ENCODE measurements at places on chromosomes 2 and 18.
A peak's percentile ranks its signal among the peaks of the same experiment; 100 is the strongest.

DNA sequence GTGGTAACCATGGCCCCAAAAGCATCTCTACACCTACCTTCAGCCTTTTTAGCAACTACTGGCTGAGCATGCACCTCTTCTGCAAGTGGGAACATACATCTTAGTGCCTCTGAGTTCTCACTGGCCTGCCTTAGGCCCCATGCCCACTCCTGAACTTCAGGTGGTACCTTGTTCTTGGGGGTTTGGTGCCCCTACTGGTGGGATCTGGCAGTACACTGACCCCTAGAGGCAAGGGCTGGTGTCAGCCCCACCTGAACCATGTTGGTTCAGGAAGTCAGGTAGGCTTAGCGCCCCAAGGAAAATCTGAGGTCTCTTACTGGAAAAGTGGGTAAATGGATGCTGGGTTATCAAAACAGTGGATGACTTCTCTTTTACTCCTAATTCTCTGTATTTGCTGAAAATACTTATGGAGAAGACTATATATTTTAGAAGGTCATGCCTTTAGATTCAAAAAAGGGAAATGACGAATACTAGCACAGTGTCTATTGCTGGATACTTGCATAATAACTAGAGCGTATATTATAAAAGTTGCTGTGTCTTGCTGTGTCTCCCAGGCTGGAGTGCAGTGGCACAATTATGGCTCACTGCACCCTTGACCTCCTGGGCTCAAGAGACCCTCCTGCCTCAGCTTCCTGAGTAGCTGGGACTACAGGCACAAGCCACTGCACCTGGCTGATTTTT, 84.6 kb downstream of the RAB31 start:
- DNase-seq: peak; percentile 6

GRCh38 chr2:195769975-195770374, 112.9 kb downstream of the SLC39A10 start:
- DNase-seq: no peak

GRCh38 chr2:216673021-216673420, 22.3 kb downstream of the IGFBP5 start:
- DNase-seq: no peak

DNA sequence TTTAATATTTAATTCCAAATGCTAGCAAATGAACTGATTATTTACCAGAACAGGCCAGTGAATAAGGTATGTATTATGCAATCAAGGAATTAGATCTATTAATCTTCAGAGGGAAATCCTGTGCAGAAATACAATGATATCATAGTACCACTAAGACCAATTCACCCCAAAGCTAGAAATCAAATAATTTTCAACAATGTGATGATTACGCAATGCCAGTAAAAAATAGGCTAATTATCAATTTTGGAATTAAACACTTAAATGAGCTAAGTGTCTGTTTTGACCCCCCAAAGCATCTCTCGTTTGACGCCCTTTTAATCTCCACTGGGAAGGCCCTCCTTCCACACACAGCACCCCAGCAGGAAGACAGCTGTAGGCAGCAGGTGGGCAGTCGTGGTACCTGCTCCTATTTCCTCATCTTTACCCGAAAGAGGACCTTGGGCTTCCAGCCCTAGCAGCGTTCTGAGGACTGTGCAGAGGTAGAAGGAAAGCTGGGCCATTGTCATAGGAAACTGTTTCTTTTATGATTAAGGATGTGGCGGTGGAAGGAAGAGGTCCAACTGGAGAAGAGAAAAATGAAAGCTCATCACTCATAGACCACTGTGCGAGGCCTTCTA, 84.7 kb downstream of the MBP start:
- no peak for DNase-seq

DNA sequence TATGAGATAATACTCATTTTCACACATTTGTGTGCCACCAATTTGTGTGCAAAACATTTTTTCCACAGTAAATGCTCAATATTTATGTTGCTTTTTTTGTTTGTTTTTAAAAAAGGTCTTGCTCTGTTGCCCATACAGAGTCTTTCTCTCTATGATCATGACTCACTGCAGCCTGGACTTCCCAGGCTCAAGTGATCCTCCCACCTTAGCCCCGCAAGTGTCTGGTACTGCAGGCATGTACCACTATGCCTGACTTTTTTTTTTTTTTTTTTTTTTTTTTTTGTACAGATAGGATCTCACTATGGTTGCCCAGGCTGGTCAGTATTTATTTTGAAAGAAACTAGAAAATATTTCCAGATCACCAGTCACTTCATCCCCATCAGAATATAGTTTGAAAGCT, 297.8 kb upstream of the GYPC start:
- DNase-seq: no peak

DNA sequence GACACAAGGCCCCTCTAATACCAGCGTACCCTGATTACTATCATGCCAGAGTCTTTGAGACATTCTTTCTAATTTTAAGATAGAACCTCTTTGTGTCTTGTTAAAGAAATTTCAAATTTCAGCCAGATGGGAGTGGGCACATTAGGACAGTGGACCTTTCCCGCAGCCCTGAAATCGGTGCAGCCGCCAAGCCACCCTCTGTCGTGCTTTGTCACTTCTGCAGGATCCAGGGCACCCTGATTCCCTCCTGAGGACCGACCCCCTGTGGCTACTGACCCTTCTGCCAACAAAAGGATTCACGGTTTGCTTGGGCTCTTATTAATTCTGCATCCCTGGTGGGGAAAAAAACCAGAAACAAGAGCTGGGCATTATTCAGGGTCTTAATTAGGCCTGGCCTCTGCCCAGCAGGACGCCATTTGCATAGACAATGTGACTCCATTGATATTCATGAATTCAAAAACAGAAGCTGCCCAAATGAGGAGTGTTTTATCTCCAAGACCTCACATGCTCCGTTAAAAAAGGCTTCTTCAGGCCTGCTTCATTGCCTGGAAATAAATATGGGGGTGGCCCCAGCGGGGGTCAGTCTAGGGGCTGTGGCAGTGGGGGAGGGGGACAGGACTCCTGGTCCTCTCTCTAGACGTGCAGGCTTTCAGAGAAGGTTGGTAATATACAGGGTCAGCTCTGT, 116.9 kb downstream of the ALPK2 start:
- DNase-seq: no peak

GRCh38 chr2:45394216-45394615, 216.9 kb downstream of the SRBD1 start:
- no peak for DNase-seq

GRCh38 chr2:10796703-10797102, 15.9 kb downstream of the PDIA6 start:
- no peak for DNase-seq

DNA sequence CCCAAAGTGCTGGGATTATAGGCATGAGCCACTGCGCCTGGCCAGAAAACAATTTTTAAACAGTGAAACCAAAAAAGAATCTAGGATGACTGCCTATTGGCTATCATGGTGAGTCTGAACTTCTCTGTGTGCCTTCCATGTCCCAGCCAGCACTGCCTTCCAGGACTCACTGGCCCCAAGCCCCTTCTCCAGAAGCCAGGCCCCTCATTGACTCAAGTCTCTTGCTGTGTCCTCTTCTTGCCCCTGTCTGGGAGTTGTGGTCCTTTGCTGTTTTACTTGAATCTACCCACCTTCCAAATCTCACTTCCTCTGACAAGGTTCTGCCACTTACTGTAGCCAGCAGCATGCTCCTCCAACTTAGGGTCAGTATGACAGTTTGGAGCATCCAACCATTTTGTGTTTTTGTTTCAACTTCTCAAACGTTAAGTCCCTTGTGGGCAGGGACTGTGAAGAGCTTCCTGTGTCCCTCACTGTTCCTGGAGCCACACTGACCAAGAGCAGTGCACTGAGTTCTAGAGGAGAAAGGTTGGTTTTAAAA, 41.7 kb downstream of the ST3GAL5 start:
- no peak for DNase-seq

DNA sequence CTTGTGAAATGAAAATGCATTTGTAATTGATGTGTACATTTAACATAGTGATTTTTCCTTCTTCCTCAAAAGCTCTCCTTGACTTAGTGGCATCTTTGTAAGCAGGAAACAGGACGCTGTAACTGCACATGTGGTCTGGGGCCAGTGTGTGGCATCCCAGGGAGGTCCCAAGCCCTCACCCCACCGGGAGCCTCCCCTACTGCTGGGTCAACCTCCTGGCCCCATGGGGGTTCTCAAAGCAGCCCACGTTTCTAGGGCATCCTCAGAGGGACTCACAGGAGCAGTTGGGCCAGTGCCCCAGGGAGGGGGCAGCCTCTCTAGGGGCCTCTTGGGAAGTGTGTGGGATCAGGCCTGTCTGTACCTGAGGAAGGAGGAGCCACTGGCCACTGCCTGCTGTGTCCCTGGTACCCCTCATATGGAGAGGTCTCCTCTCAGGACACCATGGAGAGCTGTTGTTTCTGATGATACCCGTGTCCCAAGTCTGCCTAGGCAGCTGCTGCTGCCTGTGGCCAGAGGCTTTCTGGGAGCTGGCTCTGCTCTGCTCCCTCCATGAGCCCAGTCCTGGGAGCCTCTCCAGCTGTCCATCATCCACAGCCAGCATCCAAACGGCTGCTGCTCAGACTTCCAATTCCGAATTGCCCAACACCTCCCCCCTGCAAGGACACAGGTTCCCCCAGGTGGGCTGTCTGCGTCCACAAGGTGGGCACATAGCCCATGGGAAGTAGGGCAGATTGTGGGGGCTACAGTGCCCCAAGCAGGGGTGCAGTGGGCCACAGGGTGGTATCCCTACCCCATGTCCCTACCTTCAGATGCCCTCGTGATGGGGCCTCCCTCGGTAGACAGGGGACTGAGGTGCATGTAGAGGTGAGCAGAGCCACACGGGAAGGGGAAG, 13.4 kb downstream of the ARHGEF4 start:
- DNase-seq: no peak

GRCh38 chr18:79396431-79397246, 909 bp downstream of the NFATC1 start:
- DNase-seq: no peak

DNA sequence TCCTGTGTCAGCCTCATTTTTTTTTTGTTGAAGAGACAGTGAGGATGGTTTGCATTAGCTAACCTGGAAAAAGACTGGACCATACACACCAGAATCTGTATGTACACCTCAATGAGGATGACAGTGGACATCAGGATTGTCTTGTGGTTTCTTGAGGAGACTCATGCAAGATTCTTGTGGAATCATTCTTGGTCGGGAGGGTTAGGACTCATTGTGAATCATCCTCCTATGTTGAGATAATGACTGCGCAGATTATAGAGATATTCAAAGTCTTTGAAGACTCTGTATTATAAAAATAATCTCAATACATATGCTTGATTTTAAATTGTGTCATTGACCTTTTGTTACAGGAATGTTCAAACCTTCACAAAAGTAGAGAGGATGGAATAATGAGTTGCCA, 49.1 kb upstream of the DOCK10 start:
- no peak for DNase-seq

DNA sequence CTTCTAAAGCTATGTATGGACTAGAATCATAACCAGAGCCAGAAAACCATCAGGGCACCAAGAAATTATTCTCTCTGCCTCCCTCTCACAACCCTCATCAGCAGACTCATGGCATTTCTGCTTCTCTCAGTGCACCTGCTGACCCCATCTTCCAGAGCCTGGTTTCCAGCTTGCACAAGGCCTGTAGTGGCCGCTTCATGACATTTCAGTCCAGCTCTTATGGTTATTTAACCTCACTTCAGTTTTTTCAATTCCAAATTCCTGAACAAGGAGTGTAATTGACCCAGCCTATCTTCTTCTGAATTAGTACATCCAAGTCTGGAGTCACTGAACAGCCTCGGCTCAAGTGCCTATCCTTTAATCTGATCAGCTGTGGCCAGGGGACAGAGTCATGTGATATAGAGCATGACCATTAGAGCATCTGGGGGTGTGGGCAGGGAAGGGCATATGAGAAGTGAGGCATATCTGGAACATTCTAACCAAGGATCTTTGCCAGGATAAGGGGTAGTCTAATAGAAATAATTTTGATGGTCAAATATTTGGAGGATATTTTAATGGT, 97.2 kb upstream of the TMEM17 start:
- no peak for DNase-seq

DNA sequence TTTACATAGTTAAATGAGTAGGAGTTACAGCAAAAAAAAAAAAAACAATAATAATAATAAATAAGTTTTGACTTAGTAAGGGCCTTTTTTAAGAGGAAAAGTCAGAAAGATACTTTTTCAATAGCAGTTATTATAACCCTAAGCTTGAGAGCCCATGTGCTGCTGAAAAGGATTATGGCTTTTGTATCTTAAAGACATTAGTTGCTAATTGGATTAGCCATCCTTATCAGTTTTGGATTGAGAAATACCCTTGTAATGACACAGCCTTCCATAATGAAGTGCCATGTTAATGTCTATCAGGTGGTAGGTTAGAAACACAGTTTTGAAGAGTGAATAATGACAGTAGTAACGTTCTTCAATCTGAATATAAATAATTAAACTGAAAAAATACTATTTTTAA, 554.0 kb downstream of the RIT2 start:
- no peak for DNase-seq

DNA sequence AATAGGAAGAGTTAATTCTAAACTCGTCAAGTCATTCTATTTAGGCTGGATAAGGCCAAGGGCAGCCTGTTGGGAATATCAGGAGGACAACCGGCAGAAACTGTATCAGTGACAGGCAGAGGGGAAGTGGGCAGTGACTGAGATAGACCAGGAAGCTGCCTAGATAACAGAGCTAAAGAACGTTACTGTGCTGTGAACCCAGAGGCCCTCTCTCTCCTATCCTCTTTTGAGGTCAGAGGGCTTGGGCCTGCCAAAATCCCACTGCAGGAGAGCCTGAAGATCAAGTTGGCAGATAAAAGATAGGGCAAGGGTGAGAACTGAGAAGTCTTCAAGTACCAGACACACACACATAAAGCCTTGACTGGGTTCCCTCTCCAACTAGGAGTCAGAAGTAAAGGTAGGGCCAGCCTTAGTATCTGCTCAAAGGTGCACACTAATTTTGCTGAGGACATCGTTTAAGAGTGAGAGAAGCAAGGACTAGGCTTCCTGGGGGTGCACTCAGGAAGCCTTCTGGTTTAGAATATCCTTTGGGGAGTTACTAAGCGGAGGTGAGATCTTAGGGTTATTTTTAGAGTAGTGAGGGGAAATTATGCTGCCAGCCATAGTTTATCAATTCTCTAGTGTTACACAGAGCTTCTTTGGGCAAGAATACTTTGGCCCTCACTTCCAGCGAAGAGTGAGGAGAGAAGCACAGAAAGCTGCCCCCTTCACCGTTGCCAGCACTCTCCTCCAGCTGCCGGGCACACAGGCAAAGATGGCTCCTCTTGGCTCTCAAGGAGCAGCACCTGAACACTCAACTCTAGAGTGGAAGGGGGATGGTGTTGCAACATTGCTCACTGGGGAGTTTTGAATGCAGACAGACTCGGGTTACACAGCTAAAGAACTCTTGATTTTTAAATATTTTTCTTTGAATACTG, 9.8 kb downstream of the CAVIN2 start:
- no peak for DNase-seq

GRCh38 chr2:120762341-120763061, 26.8 kb downstream of the GLI2 start:
- DNase-seq: no peak

GRCh38 chr2:186503827-186504606, 18.0 kb downstream of the ZC3H15 start:
- DNase-seq: no peak

GRCh38 chr2:73762571-73762970, 17.3 kb downstream of the DUSP11 start:
- DNase-seq: no peak

Data from stimulated activated CD4-positive, alpha-beta T cell treated with anti-CD3 and anti-CD28 coated beads, Interleukin-1b, Interleukin-23, amount 100 ng/mL, for 24 hours (primary cell).